ENCODE measurements at places on chromosomes 2 and 18.

DNA sequence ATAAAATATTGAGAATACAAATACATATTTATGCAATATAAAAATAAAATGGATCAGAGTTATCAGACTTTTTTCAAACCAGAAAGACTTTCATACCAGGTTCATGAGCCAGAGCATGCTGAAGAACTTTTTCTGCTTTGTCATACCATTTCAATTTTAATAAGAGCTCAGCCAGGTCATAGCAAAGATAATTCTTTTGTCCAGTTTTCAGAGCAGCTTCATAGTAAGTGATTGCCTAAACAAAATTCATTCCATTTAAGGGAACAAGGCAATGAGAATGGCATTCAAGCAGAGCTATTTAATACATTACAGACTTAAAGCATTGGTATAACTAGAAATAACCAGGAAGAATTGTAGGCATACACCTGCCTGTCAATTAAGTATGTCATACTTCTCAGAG is 42.3 kb downstream of the TTC21B start:
- H3K4me3 ChIP-seq = no peak overlapping the region
- no peak for DNase-seq
- H3K4me1 ChIP-seq = no peaks in the 10 kb centered on the region
- H3K27me3 ChIP-seq = no peaks in the 10 kb centered on the region
- H3K27ac ChIP-seq = no peak overlapping the region

GRCh38 chr2:49111456-49111855 is 42.9 kb downstream of the FSHR start:
- H3K4me3 ChIP-seq = no peak overlapping the region
- H3K4me1 ChIP-seq = no peaks in the 10 kb centered on the region
- DNase-seq = no peak
- H3K36me3 ChIP-seq = no peaks in the 10 kb centered on the region

DNA sequence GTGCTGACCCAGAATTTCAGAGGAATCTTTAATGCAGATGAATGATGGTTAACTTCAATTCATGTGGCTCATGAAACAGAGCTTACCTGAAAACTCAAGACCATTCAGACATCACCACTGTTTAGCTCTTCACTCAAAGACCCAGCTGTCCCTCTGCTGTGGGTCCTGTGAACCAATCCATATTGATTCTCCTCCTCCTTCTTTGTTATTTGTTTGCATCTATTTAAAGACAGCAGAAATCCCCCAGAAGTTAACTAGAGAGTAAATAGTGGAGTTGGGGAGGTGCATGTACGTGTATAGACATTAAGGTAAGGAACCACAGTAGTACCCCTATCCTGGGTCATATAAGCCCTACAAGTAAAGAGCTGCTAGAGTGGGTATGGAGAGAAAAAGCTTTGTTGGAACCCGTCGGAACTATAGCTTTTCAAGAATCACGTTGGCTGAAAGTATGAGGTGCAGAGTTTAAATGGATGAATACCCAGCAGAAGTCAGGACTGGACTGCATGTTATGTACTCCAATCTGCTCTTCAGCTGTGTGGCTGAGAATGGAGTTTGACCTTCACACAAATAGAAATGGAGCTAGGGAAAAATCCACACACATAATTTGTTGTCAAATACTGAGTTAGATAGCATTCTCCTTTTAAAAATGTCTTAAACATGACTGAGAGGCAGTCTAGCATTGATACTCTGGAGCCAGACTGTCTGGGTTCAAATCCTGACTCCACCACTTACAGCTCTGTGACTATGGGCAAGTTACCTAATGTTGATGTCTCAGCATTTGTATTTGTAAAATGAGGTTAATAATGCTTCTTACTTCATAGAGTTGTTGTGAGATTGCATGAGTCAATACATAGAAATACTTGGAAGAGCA is 81.7 kb upstream of the HK2 start:
- no peaks in the 10 kb centered on the region for H3K27me3 ChIP-seq
- no peaks in the 10 kb centered on the region for H3K36me3 ChIP-seq
- H3K4me1 ChIP-seq = no peaks in the 10 kb centered on the region
- H3K27ac ChIP-seq = no peak overlapping the region
- no peak overlapping the region for H3K4me3 ChIP-seq

GRCh38 chr18:48084858-48085257 is 154.4 kb upstream of the SMAD2 start:
- DNase-seq = peak; percentile 54
- H3K4me1 ChIP-seq = no peaks in the 10 kb centered on the region
- H3K4me3 ChIP-seq = no peak overlapping the region
- no peaks in the 10 kb centered on the region for H3K36me3 ChIP-seq
- no peaks in the 10 kb centered on the region for H3K27me3 ChIP-seq
- H3K27ac ChIP-seq = peak overlapping the region; percentile 47

DNA sequence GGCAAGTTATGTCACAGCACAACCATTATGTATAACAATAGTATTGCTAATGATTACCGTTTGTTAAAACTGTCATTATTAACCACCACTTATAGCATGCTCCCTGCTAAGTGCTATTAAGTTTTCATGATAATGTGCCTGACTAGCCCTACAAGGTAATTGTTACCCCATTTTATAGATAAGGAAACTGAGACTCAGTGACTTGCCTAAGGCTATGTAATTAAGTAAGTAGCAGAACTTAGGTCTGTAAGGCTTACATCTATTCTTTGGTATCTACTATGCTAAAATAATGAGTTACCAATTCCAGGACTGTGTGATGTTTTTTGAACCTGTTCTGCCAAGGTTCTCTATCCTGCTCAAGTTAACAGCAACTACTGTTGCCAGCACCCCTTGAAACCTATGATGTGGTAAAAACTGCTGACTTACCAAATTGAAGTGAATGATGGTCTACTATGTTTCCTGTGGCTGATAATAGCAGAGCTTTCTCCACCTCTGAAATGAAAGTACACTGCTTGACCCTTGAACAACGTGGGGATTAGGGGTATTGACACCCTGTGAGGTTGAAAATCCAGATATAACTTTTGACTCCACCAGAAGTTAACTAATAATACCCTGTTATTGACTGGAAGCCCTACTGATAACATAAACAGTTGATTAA is 18.2 kb downstream of the ACVR2A start:
- no peaks in the 10 kb centered on the region for H3K27me3 ChIP-seq
- H3K27ac ChIP-seq = no peak overlapping the region
- H3K4me3 ChIP-seq = no peak overlapping the region
